ENCODE measurements at places on chromosomes 5 and 9.

- DNase-seq = no peak
Measured at GRCh38 chr5:36422952-36423351, 121.2 kb upstream of the RANBP3L start.

DNA sequence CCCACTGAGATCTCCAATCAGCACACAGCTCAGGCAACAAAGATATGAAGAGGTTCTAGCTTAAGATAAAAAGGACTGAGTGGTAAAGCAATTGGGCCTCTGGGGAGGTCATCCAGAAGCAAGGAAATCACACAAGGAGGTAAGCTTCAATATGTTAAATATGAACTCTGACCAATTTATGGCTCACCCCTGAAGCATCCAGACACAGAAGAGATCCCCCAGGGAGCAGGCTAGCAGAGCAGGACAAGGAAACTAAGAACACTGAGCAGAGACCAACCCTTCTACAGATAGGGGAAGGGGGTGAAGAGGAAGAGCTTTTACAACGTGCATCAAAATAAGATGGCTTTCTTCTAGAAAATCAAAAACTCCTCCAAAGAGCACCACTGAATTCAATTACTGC lies 616.2 kb downstream of the DNAH5 start:
- DNase-seq = no peak

DNA sequence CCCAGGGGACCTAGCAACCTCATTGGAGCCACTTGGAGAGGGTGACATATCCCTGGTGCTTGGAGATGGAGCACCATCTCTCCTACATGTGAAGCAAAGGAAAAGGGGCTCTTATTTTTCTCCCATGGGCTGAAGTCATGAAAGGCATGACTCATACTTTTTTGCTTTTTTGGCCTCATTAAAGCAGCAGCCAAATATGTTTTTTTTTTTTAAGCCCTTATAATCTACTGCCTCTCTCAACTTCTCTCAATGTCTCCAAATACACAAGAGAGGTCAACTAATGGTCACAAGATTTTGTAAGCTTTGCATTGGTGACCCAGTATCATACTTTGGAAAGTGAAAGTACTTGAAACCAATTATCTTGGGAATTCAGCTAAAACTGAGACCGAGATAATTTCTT lies 1.6 kb upstream of the CFAP90 start:
- no peak for DNase-seq

DNA sequence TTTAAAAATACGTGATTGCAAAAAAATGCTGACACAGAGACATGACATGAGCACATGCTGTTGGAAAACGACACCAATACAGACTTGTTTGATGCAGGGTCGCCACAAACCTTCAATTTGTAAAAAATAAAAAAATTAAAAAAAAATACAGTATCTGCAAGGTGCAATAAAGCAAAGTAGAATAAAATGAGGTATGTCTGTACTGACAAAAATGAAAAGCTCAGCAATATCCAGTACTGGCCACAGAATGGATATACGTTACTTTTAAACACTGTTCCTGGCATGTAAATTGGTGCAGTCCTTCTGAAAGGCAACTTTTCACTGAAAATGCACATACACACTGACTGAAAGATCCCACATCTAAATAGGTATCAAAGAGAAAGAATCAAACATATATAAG lies 27.1 kb upstream of the C9orf40 start:
- no peak for DNase-seq

- no peak for DNase-seq
Measured at GRCh38 chr9:6188906-6189305, 26.7 kb upstream of the IL33 start.

GRCh38 chr5:56269216-56269927 lies 36.2 kb upstream of the ANKRD55 start:
- no peak for DNase-seq

DNA sequence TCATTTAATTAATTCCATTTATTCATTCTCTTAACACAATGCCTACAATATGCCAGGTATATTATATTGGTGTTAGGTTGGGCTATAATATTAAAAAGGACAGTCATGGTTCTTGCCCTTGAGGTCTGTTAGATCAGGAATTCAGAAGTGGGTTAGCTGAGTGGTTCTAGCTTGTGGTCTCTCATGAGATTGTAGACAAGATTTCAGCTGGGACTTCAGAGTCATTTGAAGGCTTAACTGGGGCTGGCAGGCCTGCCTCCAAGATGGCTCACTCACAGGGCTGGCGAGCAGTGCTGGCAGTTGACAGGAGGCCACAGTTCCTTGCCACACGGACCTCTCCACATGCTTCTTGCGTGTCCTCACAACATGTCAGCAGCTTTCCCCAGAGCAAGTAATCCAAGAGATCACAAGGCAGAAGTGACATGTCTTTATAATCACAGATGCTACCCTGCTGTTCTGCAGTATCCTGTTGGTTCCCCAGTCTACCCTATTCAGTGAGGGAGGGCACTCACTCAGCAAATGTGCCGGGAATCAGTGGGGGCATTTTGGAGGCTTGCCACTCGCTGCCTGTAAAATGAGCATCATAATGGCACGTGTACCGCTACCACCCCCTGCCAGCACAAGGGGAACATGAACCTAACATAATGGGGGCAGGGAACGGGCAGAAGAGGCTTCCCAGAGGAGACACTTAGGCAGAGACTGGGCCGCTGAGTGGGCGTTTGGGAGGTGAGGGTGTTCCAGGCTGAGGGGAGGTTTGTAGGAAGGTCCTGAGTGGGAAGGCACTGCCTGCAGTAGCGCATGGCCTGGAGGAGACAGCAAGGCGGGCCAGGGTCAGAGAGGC lies 70.0 kb downstream of the EXOSC2 start:
- DNase-seq = no peak

DNA sequence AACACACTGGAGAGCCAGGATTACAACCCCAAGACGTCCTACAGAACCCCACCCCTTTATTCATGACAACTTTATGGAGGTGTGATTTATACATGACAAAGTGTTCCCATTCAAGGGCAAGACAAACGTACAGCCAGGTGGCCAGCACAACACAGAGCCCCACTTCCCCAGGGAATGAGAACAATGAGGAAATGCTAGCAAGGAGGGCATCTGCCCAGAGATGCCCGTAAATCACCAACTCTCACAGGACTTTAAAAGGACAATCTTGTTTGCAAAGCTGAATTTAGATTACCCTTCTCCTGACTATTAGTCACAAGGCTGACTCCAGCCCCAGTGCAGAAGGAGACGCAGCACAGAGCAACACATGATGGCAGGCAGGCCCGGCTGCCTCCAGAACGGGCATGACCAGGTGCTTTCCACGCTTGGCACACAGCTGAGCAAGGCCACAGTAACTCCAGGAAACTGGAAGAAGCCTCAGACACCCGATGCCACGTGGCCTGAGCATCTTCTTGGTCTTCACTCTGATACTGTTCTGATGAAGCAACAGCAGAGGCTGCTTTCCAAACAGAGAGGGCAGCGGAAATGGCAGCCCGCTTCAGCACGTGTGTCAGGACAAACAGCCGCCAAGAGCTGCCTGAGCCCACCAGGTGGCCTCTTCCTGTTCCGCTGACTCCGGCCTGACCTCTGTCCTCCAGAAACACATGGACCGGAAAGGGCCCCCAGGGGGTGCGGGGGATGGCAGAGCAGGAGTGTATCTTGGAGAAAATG lies 51.4 kb downstream of the ROR2 start:
- DNase-seq = no peak

GRCh38 chr5:142667831-142668230 lies 18.1 kb downstream of the FGF1 start:
- no peak for DNase-seq

DNA sequence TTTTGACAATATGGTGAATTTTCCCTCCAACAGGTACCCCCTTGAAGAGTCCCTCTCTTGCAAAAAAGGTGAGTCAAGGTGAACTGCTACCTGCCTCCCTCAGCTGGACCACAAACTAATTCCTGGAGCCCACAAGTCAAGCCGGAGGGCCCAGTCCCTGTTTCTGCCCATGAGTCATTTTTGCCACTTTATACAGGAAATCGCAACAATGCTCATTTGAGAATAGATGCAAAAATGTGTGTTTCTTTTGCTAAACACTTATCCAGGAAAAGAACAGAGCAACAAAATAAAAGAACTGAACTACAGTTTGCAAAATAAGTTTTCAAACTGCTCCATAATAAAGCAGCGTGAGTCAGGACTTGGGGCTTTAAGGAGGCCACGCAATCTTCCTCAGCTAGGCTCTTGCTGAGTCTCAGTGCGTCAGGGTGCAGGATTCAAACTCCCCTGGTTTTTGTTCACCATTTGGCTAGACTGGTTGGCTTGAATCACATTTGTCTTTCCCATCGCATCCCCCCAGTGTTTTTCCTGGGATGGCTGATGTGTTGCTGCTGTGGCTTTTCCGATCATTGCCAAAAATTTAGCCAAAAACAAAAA lies 102.7 kb downstream of the GOLPH3 start:
- DNase-seq = no peak

GRCh38 chr9:83130541-83130940 lies 67.6 kb upstream of the RASEF start:
- no peak for DNase-seq

DNA sequence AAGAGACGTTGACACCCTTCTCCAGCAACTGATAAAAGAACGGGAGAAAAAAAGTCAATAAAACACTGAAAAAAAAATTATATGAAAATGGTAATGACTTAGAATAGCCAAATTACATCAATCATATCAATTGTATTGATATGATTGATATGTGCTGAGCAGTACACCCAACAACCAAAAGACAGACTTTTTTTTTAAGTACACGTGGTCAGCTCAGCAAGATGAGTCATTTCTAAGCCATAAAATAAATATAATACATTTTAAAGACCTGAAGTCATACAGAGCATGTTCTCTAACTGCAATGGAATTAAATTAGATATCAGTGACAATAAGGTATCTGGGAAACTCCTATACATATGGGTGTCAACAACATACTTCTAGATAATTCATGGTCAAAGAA lies 30.9 kb upstream of the OLFM1 start:
- DNase-seq = no peak

DNA sequence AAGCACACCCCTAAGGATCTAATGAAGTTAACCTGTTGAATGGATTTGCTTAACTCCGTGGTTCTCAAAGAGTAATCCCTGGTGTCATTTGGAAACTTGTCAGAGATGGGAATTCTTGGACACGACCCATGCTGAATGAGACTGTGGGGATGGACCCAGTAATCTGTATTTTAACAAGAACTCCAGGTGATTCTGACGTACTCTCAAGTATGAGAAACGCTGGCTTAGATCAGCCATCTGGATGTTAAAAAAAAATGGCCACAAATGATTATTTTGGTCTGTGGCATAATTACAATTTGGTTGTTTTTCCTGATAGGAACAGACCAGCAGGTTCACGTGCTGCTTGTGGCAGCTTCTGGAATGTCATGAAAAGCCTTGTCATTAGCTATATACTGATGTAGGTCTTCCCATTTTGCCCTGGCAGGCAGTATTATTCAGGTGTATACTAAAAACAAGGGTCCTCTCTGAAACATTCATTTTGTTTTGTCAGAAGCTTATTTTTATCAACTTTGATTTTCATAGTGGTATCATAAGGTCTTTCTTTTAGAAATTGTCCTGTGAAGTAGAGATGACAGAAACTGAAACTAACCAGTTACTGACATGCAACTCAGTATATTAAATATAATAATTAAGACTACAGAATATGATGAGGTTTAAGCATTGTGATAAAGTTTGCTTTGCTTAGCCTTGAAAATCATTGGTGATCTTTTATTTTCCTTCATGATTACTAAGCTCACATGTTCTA lies 15.4 kb downstream of the CPEB4 start:
- DNase-seq = no peak

DNA sequence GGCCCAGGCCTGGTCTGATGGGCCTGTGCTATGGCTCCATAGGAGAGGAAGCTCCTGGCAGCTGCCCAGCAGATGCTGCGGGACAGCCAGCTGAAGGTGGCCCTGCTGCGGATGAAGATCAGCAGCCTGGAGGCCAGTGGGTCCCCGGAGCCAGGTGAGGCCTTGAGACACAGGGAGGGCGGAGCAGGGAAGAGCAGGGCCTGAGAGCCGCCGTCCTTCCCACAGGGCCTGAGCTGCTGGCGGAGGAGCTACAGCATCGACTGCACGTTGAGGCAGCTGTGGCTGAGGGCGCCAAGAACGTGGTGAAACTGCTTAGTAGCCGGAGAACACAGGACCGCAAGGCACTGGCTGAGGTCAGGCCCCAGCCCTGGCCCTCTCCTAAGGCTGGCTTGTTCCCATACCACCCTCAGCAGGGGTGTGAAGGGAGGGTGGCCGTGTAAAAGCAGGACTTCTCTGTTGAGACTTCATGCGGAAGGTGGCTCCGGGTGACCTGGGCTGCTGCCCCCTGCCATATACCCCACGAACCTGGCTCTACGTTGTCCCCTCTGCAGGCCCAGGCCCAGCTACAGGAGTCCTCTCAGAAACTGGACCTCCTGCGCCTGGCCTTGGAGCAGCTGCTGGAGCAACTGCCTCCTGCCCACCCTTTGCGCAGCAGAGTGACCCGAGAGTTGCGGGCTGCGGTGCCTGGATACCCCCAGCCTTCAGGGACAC lies 4.5 kb downstream of the PKN3 start:
- DNase-seq = no peak

GRCh38 chr9:75482566-75482965 lies 394.3 kb downstream of the OSTF1 start:
- DNase-seq = no peak

DNA sequence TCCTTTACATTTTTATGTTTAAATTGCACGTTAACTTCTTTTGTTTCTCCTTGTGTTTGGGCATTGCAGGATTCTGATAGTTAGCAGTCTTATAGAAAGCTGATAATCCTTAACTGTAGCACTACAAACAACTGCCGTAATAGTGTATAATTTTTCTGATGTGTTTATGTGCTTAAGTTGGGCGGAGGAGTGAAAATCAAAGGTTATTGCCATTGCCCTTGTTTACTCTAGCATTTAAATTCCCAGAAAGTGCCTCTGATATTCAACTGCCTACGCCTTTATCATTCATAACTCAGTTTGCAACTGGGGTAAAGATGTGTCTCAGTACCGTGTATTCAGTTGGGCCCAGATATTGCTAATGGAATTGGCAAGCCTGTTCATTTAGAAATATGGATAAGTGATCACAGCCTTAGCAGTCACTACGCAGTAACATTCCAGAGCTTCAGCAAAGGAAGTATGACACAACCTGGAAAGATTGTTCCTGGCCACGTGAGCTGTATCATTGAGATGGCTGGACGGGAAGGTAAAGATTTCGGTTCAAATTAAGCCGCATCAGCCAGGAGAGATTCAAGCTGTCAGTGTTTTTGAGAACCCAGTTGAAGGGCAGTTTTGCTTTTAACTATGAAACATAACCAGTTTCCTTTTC lies 28.1 kb upstream of the LRRTM2 start:
- DNase-seq = peak; percentile 27

DNA sequence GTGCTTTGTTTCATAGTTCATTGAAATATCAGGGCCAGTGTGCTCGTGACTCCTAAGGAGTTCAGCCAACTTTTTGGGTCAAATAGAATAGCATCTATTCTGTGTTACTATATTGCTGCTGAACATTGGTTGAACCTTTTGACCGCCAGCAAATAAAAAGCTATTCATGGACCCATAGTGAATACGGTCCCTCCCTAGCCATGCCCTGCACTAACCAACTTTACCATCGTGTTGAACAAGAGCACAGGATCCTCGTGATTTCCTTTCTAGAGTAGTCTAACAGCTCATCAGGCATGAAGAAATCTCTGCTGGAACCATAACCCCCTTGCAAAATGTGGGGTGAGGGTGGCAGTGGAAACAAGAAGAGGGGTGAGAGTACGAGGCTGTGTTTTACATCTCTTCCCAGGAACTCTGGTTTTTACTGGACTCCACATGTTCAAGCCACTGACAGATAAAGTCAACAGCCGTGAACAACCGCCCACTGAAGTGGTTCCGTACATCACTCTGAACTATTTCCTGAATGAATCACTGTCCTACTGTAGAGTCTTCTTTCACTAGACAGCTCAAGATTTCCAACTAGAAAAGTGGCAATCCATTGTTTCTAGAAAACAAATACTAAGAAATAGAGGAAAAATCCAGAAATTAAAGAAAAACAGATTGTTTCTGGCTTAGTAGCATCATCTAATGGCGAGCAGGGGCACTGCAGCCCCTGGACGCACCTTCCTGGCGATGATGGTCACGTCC lies 70.1 kb upstream of the SPATA31E1 start:
- DNase-seq = peak; percentile 30
